GOT3 (cell line): ENCODE measurements at places on chromosomes 2 and 18.

DNA sequence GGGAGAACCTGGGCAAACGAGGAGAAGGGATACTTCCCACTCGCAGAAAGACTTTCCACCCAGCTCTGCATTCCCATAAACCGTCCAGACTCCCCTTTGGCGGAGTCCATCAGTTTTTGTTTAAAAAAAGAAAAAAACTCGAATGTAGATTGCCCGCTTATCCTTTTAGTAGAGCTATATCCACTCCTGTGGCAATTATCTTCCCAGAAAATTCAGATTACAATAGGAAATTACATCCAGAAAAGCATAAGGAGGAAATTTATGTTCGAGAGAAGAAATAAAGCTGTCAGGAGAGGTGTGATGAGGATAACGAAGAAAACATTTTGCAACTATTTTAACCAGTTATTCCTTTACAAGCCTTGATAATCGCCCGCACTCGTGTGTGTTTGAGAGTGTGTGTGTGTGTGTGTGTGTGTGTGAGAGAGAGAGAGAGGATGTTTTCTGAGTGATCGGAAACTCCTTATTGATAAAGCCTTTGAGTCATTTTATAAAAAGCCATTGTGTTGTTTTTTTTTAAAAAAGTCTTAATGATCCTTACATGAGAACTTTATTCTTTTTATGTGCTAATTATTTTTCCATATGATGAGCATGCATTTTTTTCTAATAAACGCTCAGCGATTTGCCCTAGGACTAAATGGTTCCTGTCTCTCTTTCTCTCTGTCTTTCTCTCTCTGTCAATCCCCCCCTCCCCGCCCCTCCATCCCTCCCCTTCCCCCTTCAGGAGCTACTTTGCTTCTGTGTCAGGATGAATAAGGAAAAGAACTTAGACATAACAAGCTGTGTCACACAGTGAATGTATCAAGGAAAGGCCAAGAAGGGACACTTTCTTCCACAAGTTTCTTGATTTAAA lies 1.1 kb upstream of the PPP3R1 start:
- no peak for DNase-seq

DNA sequence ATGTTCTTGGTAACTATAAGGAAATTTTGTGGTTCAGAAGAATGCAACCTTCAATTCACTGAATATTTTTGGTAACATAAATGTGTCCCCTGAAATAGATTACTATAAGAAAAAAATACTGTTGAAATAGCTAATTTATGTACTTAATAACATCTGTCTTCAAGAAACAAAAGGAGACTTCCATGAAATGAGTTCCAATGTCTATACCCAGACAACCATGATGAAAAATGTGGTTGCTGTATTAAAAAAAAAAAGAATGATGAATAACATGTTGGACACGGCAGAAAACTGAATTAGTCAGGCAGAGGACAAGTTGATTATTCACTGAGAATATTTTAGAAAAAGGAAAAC lies 98.5 kb downstream of the TACR1 start:
- no peak for DNase-seq

GRCh38 chr2:171995586-171995985 lies 4.2 kb upstream of the METAP1D start:
- no peak for DNase-seq

- DNase-seq = no peak
Observed at GRCh38 chr2:111116843-111117597, 3.7 kb upstream of the BCL2L11 start.

GRCh38 chr2:98654699-98655495 lies 46.5 kb downstream of the UNC50 start:
- no peak for DNase-seq

DNA sequence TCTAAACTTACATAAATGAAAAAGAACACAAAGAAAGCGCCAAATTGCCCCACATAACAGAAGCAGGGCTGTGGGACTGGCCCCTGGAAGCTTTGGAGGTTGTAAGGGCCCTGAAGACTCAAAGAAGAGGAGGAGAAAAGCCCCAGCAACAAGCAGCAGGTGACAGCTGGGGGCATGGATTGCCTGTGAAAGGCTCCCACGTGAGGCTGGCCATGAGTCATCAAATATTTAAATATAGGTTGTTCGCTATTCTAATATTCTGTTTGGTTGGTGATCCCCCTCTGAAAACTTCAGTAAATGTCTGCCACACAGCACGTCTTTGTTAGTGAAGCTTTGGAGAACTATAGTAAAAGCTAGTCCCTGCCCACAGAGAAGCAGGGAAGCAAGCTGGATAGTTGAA lies 132.4 kb downstream of the MREG start:
- no peak for DNase-seq

DNA sequence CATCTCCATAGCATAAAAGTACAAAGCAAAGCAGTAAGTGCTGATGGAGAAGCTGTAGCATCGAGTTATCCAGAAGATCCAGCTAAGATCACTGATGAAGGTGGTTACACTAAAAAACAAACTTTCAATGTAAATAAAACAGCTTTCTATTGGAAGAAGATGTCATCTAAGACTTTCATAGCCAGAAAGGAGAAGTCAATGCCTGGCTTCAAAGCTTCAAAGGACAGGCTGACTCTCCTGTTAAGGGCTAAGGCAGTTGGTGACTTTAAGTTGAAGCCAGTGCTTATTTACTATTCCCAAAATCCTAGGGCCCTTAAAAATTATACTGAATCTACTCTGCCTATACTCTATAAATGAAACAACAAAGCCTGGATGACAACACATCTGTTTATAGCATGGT lies 44.0 kb downstream of the METTL8 start:
- DNase-seq = no peak

- DNase-seq = no peak
Observed at GRCh38 chr2:28348149-28348567, 44.5 kb upstream of the FOSL2 start.

GRCh38 chr18:59665057-59666006 lies 31.9 kb downstream of the CCBE1 start:
- DNase-seq = no peak

- DNase-seq = no peak
Observed at GRCh38 chr2:16392647-16393499, 272.8 kb downstream of the CYRIA start.
